ENCODE measurements at places on chromosomes 7 and 10. TPM values are rescaled to one million over a fixed set of nuclear protein-coding genes. Genes with fewer than 3 reads are reported as not detected.

- ATAC-seq: no peak
Measured at GRCh38 chr7:2539031-2539911, 16.1 kb downstream of the BRAT1 start.

- ATAC-seq: no peak
Measured at GRCh38 chr10:66362522-66362921, 563.3 kb upstream of the LRRTM3 start.

DNA sequence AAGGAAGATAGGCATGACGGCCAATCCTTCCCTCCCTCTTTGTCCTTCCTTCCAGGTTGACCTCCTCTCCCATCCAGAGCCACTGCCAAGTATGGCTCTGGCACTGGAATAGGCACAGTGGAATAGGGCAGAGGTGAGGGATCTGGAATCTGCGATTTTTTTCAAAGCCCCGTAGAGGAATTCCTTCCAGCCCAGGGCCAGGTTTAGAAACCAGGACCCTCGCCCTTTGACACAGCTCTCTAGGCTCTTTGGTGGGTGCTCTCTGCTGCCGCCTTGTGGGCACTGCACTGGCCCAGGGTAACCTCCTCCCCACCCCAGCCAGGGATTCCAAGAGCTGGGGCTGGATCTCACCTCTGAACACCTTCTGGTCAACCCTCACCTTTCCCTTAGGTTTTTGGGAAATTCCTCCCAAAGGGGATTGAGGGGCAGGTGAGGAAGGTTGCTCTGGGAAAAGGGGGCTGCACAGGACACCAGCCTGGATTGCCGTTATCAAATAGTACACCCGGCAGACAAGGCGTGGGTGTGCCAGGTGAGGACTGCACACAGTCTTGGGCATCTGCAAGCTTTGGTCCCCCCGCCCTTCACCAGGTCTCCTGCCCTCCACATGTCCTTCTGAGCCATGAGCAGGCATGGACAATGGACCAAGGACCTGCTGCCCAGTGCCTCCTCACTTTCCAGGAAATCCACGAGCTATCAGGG, 22.8 kb downstream of the C10orf105 start:
- peak; percentile 37 for ATAC-seq

GRCh38 chr7:23759671-23760391, 49.8 kb downstream of the STK31 start:
- no peak for ATAC-seq

DNA sequence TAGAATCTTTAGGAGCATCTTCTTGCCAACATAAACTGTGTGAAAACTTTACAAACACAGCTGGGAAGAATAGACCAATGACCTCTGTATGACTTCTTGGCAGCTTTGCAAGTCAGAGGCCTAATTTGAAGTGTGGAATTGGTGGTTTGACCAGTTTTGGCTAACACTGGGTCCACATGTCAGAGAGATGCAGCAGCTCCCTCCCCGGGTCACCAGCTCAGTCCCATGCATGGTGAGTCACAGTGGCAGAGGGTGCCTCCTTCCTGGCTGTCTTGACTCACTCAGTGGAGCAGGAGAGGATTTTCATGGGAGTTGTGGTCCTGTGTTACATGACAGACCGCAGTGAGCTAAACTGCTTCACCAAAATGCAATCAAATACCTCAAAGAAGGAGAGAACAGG, 8.2 kb upstream of the STARD3NL start:
- ATAC-seq: no peak

DNA sequence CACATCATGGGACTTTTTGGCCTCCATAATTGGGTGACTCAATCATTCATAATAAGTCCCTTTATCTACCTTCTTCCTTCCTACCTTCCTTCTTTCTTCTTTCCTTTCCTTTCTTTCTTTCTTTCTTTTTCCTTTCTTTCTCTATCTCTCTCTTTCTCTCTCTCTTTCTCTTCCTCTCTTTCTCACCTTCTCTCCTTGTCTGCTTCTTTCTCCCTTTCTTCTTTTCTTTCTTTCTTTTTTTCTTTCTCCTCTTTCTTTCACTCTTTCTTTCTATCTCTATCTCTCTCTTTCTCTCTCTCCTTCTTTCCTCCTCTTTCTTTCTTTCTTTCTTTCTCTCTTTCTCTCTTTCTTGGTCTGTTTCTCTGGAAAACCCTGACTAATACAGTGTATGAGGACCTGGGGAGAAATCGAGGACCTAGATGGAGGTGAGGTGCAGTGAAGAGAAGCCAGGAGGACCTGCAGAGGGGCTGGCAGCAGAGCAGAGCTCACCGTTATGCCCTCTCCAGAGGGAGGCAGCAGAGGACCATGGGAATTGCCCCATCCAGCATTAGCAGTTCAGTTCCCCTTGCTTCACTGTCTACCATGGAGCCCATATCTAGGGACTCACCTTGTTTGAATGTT, 52.7 kb upstream of the BTRC start:
- no peak for ATAC-seq

GRCh38 chr7:76246804-76247389, 45.2 kb downstream of the SRRM3 start:
- ATAC-seq: no peak

GRCh38 chr10:81093056-81093455, 555.4 kb downstream of the SH2D4B start:
- no peak for ATAC-seq

DNA sequence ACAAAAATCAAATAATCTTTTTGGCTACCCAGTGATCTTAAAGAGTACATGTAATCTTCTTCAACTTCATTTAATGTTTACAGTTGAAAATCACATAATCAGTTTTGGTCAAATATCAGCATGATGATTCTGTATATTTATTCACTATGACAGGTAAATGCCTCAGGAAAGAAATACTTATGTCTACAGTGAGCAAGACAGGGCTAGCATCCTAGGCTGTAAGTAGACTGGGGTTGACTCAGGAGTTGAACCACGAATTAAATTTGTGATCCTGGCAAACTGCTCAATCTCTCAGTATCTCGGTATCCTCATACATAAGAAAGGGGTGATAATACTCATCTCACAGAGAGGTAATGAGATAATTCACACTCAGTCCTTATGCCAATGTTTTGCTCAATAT, 71.8 kb downstream of the SEMA3D start:
- no peak for ATAC-seq

Gene CNNM1
- total RNA-seq: 3.0 TPM

Gene LIPN
- not detected for total RNA-seq

Gene CHST3
- total RNA-seq: 48.0 TPM
